ENCODE measurements at places on chromosomes 12 and 14. TPM values are rescaled to one million over a fixed set of nuclear protein-coding genes. Genes with fewer than 3 reads are reported as not detected.

DNA sequence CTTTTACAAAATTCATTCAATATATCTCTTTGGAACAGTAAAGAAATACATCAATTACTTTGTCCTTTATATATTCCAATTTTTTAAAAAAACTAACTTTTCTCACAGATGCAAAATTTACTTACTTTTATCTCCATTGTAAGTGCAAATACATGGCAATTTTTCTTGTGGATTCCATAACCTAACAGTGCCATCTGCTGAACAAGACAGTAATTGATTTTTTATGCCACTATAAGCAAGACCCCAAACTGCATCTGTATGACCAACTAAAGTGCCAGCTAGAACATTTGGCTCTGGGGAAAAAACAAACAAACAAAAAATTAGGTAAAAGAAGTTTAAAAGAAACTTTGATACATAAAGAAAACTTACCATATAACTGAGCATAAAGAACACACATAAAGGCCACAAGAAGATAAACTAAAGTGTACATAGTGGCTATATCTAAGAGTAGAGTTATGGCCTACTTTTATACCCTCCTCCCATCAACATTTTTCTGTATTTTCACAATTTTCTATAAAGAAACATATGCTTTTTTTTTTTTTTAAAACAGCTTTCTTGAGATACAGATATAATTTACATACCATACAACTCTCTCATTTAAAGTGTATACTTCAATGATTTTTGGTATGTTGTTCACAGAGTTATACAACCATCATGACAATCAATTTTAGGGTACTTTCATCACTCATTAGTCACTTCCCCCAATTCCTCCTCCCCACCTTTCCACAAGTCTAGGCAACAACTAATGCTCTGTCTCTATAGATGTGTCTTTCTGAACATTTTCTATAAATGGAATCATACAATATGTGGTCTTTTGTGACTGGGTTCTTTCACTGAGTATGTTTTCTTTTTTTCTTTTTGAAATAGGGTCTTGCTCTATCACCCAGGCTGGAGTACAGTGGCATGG, 32.6 kb downstream of the COCH start:
- DNase-seq = no peak

GRCh38 chr12:92938018-92938417, 8.9 kb upstream of the EEA1 start:
- DNase-seq = no peak

GRCh38 chr12:1695886-1696670, 5.2 kb downstream of the ADIPOR2 start:
- DNase-seq = no peak

DNA sequence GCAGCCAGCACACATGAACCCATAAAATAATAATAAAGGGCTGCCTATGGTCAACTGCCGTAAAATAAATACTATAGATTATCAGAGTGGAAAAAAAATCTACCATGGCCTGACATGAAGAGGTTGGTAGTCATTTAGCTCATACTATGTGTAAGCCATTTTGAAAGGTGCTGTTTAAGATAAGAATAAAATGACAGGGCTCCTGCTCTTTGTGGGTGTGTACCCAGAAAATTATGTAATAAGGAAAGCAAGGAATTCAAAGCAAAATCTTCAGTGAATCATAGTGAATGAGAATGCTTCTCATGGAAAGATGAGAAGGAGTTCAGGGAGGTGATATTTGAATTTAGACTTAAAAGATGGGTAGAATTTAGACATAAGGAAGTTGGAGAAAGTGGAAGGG, 42.9 kb upstream of the PPM1H start:
- DNase-seq = no peak

DNA sequence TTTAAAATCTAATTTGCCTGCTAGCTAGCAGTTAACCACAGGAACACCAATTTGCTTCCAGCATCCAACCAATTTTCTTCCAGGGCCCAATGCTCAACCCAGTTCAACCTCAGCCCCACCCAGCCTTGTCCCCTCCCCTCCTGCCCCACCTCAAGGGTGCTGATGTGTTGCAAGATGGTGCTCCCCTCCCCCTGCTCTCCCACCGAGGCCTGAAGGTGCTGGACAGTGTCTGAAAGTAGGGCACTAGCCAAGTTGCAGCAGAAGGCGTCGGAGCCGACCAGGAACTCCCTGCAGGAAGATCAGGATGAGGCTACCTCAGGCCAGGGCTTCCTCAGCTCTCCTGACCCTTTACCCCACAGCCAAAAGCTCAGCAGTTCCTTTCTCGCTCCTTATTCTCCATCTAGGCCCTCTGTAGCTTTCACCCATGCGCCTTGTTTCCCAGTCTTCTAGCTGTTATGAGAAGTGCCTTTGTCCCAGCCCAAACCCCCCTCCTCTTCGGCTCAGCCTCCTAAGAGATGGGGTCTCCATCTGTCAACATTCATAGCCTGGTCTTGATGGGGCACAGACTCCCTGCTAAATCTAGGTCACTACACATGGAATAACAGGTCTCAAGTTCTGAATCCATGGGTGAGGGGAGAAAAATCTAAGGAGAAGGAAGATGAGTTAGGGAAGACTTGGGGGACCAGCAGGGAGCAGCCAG, 3.6 kb downstream of the STAT6 start:
- no peak for DNase-seq

GRCh38 chr14:93538413-93538812, 107.7 kb downstream of the UNC79 start:
- DNase-seq = no peak

DNA sequence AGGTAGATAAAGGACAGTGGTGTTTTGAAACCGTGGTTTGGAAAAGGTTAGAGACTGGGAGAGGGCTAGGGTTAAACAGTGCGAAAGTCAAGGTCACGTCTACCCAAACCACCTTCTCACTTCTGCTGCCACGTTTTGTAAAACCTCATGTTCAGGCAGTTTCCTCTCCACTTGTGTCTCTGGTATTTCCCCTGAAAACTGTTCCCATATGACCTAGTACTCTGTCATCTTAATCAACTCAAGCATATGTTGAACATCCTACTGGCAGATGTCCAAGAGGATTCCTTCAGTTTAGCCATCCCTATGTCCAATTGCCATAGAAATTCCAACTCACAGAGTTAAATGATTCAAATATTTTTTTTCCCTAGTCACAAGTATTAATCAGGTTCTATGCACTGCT, 17.4 kb downstream of the CLEC4C start:
- no peak for DNase-seq

DNA sequence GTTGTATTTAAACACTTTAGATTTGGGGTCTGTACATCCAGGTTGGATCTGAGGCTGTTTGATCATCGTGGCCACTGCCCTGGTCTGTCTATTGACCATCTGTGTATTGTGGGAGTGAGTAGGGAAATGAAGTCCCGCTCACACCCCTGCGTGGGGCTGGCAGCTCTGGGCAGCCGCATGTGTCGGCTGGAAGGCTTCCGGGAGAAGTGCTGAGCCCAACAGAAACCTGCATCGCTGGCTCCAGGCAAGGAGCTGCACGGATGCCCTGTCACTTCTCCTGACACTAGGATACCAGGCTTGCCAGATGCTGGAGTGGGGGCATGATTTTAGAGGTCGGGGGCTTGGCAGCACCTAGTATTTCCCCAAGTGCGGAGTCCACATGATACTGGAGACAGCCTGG, 93.6 kb downstream of the PHETA1 start:
- no peak for DNase-seq

DNA sequence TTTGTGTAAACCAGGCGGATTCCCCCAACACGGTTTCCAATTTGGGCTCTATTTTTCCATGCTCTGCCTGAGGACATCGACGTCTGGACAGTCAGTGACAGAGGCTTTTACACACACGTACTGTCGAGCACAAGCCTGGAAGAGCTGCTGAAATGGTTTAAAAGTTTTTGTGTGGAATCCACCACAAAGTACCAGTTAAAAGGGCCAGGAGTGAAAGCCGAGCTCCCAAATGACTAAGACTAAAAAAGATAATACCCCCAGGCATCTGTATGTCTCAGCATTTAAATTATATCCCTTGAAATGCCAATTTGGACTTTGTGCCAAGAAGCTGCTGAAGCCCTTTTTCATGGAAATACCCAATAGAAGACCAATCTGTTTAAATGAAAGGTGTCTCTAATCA, 173.2 kb downstream of the EGLN3 start:
- DNase-seq = no peak

DNA sequence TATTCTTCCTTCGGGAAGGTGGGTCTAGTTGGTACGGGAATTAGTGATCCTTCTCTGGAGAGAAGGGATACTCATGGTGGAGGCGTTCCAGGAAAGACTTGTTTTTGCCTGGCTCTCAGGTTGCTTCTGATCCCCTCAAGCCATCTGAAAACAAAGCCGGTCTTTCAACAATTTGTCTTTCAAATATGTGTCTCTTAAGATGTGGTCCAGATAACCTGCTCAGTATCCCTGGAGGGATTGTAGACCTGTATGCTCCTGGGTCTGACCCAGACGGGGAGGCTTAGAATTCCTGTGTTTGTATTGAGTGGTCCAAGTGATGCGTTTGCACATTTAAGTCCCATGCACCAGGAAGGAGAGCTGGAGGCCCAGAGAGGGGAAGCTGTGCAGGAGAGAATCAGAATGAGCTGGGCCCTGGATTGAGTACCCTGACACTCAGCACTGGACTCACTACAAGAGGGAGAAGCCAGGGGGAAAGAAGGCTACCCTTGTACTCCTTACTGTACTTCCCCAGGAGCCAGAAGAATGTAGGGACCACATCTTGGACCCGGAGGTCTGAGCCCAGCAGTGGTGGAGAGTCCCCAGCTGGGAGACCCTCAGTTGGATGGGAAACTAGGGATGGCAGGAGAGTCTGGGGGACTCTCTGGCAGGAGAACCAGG, 40.4 kb downstream of the ERH start:
- no peak for DNase-seq

DNA sequence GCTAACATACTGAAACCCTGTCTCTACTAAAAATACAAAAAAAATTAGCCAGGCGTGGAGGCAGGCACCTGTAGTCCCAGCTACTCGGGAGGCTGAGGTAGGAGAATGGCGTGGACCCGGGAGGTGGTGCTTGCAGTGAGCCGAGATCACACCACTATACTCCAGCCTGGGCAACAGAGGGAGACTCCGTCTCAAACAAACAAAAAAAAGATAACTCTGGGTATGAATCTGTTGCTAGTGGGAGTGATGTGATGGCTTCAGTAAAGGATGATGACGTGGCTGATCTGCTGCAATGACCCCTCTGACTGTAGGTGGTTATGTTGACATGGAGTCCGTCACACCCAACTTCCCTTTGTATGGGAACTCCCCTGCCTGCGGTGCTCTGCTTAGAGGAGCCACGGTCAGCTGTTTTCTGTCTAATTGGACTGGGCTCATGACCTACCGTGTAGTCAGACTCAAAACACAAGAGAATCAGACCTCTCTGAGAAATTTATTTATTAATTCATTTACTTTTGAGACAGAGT, 59.1 kb upstream of the MED13L start:
- no peak for DNase-seq

DNA sequence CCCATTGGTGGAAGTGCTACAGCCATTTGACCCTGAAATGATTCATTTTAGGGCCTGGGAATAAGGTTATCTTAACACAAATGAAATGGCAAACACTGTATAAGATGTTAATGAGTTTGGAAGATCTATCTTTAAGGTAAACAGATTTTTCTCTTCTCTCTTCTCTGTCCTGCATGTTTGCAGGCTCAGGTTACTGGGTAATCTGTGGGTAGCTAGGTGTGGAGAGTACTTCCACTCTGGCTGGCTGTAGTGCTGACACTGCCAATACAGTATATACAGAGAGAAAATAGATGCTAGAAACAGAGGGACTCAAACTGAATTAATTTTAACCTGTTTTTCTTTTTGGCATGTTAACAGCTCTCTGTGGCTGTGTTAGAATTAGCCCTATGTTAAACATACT, 84.6 kb downstream of the SLC38A6 start:
- no peak for DNase-seq

DNA sequence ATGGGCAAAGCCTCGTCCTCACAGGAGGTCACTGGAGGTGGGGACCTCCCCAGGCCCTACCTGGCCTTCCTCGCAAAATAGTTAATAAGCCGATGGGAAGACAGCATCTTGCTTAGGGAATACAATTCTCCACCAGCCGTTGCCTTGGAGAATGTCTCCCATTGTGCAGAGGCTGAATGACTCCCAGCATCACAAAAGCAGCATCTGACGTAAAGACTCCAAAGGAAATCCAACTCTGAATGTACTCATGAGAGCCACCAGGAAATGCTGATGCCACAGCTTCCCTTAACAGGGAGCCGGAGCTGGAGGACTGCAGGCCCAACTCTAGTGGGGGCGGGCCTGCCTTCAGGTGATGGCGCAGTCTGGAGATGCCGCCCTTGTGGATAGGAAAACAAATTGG, 15.5 kb downstream of the CCDC63 start:
- no peak for DNase-seq

- no peak for DNase-seq
Measured at GRCh38 chr14:34334329-34334728, 127.7 kb downstream of the SPTSSA start.

DNA sequence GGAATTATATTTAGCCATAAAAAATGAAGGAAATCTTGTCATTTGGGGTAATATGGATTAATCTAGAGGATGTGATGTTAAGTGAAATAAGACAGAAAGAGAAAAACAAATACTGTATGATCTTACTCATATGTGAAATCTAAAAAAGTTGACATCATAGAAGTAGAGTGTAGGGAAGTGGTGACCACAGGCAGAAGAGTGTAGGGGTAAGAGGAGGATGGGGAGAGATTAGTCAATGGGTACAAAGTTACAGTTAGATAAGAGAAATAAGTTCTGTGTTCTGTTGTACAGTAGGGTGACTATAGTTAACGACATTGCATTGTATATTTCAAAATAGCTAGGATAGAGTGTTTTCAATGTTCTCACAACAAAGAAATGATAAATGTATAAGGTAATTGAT, 87.0 kb downstream of the TSHR start:
- no peak for DNase-seq

GRCh38 chr12:109764776-109765445, 51.3 kb downstream of the FAM222A start:
- DNase-seq = no peak

- DNase-seq = no peak
Measured at GRCh38 chr12:108599948-108600701, 2.2 kb upstream of the TMEM119 start.

- DNase-seq = no peak
Measured at GRCh38 chr14:30312214-30312613, 246.7 kb upstream of the G2E3 start.

- no peak for DNase-seq
Measured at GRCh38 chr12:124286971-124287370, 7.9 kb upstream of the RFLNA start.

DNA sequence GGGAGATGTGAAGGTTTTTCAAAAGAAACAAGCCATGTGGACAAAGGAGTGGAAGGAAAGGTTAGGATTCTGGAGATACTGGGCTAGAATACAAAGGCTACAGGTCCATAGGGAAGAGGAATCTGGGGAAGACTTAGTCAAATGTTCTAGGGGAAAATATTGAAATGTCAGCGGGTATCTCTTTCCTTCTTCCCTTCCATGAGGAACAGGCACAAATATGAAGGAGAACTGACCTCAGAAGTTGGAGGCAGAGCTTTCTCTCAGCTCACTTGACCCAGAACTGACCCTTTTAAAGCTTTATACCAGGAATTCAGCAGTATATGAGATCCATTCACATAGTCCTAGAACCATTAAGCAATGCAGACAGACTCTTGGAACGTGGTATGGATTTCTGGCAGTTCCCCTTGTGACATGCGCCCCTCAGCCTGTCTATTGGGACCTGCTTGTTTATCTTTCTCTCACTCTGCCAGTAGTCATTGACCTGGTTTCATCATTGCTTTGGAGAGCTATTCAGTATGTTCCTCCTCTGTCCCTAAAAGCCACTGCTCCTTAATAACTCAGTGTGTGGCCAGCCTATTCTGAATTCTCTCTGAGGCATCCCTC, 43.0 kb upstream of the GSG1 start:
- DNase-seq = no peak

Gene NFYB
- 23.3 TPM for polyA plus RNA-seq

Gene CPSF2
- 14.2 TPM for polyA plus RNA-seq

Gene FBLN5
- polyA plus RNA-seq = 135 TPM

Gene AGAP2
- 0.04 TPM for polyA plus RNA-seq

All from BJ (cell line).